ENCODE measurements at places on chromosomes 4 and X. TPM values are rescaled to one million over a fixed set of nuclear protein-coding genes. Genes with fewer than 3 reads are reported as not detected.

DNA sequence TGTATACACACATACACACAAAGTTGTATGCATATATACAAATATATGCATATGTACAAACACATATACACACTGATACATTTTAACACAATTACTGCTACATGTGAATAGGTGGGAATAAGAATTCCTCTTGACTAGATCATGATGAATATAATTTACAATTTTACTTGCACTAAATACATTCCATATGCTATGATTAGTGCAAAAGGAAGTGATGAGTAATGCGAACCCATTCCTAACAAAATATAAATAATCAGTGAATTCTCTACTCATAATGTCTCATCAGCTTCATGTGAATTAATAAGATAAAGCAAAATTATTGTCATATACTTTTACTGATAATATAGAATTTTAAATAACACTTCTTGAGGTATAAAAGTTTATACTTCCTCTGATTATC, 1077.3 kb upstream of the PCDH10 start:
- DNase-seq, result no peak

GRCh38 chr4:173237762-173238161, 69.2 kb downstream of the GALNT7 start:
- DNase-seq, result no peak

The RHOXF1 gene
- total RNA-seq, result 0.67 TPM

DNA sequence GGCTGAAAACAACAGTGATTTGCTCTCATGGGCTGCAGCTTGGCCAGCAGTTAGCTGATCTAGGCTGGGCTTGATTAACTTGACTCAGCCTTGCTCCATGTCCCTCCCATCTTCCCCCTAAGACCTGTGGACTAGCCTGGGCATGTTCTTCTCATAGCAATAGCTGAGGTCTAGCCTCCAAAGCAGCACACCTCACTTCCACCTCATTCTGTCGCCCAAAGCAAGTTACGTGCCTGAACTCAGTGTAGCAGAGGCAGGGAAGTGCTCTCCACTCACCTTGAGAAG, 62.2 kb downstream of the EVC start:
- no peak for DNase-seq

GRCh38 chr4:89277412-89277811, 30.2 kb downstream of the GPRIN3 start:
- DNase-seq, result no peak

Measured in sciatic nerve (tissue), 2 donors.